Activated CD8-positive, alpha-beta memory T cell treated with anti-CD3 and anti-CD28 coated beads for 48 hours (primary cell): ENCODE measurements at places on chromosomes 6 and 20.

GRCh38 chr6:107823047-107823557 is 1.0 kb downstream of the SCML4 start:
- DNase-seq, result no peak

DNA sequence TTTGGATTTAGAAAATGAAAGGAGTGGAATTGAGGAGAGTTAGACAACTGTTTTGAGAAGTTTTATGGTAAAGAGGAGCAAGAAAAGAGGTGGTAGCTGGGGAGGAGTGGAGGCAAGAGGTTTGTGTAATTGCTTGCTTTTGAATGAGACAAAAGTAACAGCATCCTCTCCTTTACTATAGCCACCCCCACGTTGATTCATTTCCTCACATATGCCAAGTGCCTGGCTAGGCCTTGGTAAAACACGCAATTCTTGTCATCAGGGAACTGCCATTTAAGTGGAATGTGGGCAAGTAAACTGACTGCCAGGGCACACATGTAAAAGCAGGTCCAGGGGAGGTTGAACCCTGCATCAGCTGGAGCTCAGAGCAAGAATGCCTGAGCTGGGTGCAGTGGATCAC is 4.1 kb downstream of the MTRES1 start:
- no peak for DNase-seq

- no peak for DNase-seq
Observed at GRCh38 chr20:55597526-55597925, 407.8 kb downstream of the CBLN4 start.

GRCh38 chr20:17921774-17922173 is 46.8 kb downstream of the SNX5 start:
- DNase-seq, result no peak

GRCh38 chr6:138428944-138429598 is 25.0 kb downstream of the HEBP2 start:
- no peak for DNase-seq

GRCh38 chr6:130517444-130517931 is 151.7 kb downstream of the TMEM200A start:
- DNase-seq, result no peak

DNA sequence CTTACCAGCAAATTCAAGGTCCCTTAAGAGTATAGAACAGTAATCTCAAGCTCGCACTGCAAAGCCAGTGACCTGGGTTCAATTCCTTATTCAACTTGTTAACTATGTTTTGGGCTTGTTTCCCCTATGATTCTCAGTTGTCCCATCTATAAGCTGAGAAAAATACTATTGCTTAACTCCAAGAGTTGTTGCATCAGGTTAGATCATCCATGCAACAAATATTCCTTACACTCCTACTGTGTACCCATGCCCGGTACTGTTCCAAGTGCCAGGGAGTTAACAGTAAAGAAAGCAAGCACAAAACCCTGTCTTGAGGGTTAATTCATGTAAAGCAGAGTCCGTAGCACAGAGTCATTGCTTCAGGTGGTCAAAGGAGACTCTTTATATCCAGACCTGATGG is 247.3 kb downstream of the MAFB start:
- no peak for DNase-seq

DNA sequence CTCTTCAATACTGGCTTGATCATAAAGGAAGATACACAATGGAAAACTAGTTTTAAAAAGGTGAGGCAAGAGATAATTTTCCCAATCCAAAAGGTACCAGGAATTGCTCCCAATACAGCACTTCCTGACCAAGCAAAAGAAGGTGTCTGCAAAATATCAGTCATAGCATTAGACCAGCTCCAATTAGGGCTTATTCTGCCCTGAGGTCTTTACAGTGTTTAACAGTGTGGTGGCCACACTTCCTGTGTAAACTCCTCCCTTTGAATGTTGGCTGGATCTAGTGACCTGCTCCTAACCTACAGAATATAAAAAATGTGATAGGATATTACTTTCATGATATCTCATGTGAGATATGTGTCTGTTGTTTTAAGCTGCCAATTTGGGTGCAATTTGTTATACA is 57.1 kb upstream of the BTN3A2 start:
- DNase-seq, result no peak

DNA sequence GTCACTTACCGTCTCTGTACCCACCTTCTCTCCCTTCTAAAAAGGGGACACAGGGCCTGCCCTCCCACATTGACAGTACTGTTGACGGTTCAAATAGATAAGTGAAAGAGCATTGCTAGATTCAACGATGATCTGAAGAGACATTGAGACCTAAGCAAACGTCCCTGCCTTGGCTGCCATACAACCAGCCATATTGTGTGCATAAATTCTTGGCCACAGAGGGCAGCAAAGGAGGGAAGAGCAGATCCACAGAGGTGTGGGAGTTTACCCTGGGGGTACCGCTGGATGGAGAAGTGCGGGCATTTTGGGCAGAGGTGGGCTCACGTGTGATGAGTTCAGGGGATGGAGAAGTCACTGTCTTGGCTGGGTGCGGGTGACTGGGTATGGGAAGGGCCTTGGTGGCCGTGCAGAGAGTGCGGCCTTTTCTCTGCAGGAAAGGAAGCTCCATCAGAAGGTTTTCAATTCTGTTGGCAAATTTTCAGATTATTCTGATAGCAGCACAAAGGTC is 85.6 kb downstream of the POPDC3 start:
- no peak for DNase-seq

- DNase-seq, result no peak
Observed at GRCh38 chr6:28001751-28002150, 44.7 kb downstream of the OR2B6 start.

GRCh38 chr6:160218810-160219209 is 39.8 kb downstream of the SLC22A2 start:
- no peak for DNase-seq

DNA sequence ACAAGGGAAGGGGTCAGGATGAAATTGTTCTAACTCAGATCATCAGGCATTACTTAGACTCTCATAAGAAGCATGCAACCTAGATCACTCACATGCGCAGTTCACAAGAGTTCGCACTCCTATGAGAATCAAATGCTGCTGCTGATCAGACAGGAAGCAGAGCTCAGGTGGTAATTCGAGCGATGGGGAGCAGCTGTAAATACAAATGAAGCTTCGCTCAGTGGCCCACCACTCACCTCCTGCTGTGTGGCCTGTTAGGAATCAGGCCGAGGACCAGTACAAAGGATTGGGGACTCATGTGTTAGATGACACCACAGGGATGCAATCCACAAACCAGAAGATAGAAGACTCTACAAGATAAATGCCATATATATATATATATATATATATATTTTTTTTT is 31.5 kb upstream of the TOP1 start:
- DNase-seq, result no peak

GRCh38 chr6:95248499-95248898 is 328.8 kb upstream of the MANEA start:
- no peak for DNase-seq

GRCh38 chr20:3203315-3204123 is 963 bp downstream of the DDRGK1 start:
- DNase-seq, result no peak

DNA sequence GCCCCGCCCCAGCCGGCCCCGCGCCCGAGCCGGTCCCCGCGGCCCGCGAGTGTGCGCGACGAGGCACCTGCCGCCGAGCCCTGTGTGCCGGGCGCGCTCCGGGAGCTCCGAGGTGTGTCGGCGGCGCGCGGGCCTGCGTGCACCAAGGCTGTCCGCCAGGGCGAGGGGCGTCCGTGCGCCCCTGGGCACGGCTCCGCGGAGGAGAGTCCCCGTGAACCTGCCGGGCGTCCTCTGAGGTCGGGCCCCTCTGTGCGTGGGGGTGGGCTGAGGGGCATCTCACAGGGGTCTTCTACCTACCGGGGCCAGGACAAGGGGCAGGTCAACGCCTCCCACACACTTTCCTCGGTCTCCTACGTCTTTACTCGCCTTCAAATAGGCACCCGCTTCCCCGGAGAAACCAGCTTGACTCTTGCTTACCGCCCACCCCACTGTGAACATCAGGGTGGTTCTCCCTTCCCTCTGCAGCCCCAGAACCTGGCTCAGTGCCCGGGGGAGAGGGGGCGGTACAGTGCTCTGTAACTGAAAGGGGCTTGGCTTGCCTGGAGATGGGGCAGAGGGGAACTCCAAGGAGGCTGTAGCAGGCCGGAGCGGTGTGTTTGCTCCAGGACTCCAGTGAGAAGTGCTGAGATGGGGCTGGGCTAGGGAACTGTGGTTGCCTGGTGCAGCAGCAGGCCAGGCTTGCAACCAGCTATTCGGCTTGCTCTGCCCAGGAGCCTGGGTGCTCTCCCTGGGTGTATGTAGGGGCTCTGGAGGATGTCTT is at the start of gene SAMD10:
SAMD10 (minus strand) TSS at position 86 of the 760 bp plus-strand sequence. CDS start 175 bp downstream, outside the sequence.
- DNase-seq, result peak; percentile 72

DNA sequence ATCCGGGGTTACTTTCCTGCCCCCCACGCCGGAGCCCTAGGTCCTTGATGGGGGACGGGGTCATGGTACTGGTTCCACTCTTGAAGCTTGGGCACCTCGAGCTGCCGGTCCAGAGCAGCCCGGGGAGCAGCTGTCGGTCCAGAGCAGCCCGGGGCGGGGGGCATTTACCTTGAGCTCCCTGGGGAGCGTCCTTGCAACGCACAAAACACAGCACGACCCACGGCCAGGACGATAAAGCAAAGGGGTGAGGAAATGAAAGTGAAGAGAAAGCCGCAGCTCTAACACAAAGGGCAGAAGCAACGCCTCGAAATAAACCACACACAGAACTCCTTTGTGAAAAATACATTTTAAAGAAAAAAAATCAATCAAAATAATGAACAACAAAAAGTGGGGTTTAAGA is 39.1 kb downstream of the KCNQ2 start:
- no peak for DNase-seq

- no peak for DNase-seq
Observed at GRCh38 chr6:136701045-136701444, 91.2 kb downstream of the MAP3K5 start.

DNA sequence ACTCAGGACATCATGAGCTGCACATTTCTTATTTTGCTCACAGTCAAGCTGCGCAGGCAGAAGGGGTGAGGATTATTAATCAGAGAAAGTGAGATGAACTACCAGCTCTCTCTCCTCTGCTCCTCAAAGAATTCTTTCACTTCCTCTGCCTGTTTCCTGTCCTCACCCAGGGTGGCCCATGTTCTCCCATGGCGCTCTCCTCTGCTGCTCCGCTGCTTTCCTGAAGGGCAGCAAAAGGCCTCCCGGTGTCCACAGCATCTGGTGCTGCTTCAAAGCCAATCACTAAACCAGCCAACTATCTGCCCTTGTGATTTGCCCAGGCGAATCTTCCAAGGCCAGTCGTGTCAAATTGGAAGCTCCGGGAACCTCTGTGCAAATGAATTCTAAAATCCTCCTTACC is 324.2 kb downstream of the TPBG start:
- no peak for DNase-seq

GRCh38 chr6:135983718-135984343 is 132.3 kb downstream of the PDE7B start:
- no peak for DNase-seq

DNA sequence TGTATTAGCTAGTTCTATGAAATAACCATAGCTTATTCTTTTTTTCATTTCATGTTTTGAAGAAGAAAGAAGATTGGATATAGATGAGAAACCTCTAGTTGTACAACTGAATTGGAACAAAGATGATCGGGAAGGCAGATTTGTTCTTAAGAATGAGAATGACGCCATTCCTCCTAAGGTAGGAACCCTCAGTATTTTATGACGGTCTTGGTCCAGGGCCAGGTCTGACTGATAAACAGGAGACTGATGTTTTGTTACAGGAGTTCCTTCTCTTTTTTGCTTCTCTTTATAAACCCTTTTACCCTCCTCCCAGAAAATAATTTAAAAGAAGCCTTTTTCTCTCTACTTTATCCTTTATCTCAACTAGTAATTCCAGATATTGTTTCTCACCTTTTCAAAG is 43.6 kb downstream of the AFDN start:
- no peak for DNase-seq

DNA sequence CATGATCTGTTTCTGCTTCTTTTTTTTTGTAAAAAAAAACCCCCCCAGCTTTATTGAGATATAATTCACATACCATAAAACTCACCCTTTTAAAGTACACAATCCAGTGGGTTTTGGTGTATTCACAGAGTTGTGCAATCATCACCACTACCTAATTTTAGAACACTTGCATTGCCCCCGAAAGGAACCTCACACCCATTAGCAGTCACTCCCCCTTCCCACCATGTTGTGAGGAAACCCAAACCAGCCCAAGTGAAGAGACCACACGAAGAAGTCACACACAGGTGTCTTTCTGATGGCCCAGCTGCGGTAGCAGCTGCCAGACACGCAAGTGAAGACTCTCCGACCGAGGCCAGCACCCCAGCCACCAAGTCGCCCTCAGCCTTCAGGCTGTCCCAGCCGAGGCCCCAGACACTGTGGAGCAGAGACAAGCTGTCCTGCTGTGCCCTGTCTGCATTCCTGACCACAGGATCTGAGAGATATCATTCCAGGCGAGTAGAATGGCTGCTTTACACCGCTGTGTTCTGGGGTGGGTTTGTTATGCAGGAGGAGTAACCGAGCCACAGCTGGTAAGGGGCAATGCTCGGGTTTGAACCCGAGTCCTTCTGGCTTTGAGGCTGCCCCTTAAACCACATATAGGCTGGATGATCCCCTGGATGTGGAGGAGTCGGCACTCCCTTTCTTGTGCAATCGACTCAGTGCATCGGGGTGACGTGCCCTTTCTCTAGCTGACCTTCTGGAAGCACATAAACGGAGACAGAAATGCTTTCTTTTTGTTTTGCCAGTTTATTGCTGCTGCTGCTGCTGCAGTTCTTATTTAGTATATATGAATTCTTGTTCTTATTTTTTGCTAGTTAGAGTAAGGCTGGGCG is 59.1 kb upstream of the PTPN1 start:
- no peak for DNase-seq

DNA sequence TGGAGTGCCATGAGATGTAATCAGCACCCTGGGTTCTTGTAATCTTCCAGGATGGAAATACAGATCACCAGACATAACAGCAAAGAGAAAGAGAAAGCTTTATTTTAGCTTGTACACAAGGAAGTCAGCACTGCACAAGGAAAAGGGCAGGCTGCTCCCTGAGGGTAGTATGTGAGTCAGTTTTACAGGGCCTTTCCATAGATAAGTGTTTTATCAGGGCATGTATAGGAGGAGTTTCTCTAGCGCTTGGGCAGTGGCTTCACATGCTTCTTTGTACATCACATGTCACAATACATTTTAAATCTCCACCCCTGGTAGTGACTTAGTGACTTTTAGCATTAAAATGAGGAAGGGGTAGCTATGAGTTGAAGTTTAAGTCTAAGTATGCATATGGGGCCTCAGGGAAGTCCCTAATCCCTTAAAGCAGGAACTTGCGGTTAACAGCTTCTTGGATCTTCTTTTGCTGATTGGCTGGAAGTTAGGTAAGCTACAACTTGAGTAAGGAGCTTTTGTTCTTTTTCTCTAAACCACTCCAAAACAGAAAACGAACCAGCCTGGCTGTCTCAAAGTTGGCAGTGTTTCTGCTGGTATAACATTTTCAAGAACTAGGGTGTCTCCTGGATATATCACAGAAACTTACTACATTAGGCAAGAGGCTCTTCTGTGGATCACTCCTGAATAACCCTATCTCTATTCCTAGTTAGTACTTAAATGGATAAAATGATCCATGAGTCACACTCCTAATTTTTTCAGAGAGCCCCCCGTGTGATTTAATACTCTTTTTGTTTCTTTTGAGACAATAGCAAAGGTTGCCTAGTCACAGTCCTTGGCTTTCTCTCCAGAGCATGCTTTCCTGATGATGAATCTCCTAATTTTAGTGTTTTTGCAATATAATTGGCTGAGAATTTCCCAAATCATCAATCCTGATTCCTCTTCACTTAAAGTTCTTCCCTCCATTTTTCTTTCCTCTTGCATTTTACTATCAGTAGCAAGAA is 60.2 kb downstream of the MRAP2 start:
- DNase-seq, result no peak
